Stimulated activated CD8-positive, alpha-beta memory T cell treated with anti-CD3 and anti-CD28 coated beads, Interleukin-7, amount 100 ng/mL, for 24 hours (primary cell): ENCODE measurements at places on chromosomes 16 and 17.

- DNase-seq, result peak; percentile 13
Observed at GRCh38 chr17:17613708-17614114, 22.2 kb upstream of the PEMT start.

DNA sequence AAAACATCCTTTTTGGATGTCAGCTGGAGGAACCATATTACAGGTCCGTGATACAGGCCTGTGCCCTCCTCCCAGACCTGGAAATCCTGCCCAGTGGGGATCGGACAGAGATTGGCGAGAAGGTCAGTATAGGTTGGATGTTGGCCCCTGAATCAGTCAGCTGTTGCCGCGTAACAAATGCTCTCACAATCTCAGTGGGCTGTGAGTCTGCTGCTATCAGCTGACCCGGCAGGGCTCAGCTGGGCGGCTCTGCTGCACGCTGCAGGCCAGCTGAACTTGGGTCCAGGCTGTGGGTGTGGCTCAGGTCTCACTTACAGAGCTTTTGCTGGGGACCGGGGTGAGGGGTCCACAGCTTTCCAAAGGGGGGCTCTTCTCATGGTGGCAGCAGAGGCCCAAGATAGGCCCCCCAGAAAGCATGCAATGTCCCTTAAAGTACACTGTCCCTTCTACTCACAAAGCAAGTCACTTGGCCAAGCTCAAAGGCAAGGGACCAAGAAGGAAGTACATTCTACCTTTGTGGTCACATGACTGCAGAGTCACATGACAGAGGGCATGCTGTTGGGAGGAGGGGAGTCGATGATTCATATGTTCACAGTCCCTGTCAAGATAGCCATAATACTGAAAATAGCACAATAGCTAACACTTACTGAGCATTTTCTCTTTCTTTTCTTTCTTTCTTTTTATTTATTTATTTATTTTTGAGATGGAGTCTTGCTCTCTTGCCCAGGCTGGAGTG lies 134.2 kb downstream of the ABCC1 start:
- no peak for DNase-seq

DNA sequence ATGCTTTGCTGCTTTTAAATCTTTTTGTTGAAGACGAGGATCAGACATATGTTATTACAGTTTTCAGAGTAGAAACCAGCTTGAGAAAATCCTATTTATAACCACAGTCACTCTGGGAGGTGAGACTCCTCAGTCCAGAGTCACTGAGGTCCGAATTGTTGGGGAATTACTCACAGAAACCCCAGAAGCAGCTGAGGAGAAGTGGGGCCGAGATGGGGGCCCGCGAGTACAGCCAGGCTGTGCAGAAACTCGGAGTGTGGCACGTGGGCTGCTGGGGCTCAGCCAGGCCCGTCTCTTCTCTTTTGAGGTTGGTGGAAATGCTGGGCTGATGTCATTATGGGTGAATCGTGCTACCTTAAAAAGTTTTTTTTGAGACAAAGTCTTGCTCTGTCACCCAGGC lies 14.4 kb upstream of the GNG13 start:
- DNase-seq, result no peak

DNA sequence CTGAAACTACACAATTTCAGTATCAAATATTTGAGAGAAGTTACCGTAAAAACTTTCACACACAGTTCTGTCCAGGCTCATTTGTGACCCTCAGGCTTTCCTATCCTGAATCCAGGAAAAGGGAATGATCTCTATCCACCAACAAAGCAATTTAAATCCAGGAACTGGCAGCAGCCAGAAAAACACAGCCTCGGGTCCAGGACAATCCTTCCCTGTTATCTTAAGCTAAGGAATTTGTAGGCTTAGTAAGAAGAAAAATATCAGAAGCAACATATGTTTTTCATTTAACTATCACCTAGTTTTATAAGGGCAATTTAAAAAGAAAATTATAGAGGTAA lies 47.1 kb downstream of the TEX2 start:
- DNase-seq, result no peak

GRCh38 chr17:35051183-35051578 lies 12.3 kb downstream of the RFFL start:
- DNase-seq, result no peak

GRCh38 chr16:83137326-83137781 lies 510.6 kb downstream of the CDH13 start:
- DNase-seq, result no peak

DNA sequence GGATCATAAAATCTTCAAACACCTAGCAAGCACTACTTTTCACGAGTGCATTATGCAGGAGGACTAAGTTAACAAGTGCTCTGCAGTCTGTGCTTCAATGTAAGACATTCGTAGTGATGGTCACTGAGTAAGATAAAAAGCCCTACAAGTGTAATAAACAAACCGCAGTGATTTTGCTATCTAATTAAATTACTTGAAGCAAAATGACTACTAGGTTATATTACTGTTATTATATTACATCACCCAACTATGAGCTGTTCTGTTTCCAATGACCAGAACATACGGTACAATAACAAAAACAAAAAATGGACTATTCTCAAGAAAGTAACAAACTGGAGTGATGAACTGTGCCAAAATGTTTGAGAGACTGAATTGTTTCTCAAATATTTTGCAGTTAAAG lies 11.2 kb downstream of the KLHL10 start:
- no peak for DNase-seq

DNA sequence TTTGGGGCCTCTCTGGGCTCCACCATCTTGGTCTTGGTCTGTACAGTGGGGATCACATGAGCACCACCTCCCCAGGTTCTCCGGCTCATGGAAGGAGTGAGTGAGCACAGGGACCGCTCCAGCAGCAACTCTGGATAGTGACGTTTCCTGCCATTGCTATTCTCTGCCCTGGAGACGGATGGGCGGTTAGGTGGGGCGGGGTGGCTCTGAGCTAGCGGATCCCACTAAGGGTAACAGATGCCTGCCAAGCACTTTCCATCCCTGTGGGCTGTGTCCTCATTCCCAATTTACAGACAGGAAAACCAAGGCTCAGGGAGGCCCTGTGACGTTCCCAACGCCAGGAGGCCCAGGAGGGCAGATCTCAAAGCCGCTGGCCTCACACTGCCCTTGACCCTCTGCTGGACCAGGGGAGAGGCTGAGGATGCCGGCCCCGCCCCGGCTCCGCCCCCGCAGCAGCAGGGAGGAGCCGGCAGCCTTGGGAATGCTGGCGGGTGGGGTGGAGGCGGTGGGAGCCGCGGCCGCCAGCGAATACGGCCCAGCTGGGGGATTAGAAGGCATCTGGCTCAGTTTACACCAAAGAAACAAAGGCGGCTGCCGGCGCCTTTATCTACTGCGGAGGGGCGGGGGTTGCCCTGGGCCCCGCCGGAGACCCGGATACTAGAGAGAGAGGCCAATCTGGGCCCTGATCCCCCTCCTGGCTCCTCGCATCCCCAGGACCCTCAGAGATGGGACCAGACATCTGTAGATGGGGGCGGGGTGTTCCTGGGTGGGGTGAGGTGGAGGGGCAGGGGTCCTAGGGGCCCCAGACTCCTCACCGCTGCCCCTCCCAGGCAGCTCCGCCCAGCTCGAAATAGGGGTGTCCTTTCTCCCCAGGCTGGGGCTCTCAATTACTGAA lies 122.3 kb upstream of the CIBAR2 start:
- DNase-seq, result no peak

DNA sequence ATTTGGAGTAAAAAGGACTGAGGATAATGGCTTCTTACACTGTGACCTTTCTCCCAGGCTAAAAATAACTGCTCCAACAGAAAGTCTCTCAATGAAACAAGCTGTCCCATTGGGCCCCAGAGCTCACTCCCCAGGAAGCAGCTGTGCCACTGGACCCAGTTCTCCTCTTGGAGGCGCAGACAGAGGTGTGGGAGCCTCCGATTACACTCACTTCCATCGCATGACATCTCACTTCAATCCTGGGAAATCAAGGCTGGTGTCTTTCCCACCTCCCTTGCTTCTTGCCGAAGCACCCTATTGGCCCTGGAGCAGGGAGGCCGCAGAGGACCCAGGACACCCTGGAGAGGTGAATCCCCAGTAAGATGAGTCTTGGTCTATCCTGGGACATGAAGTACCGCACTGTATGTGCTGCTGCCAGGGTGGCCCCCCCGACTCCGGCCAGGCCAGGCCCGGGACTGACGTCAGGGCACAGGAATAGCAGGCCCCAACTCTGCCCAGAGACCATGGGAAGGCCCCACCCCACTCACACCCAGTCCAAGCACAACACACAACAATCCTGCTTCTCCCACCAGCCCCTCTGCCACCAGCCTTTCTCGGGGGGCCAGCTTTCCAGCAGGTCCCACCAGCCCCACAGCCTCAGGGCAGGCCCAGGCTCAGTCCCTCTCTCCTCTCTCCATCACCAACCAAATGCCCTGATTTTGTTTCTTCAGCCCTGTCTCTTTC lies 29.5 kb downstream of the SRL start:
- DNase-seq, result no peak

DNA sequence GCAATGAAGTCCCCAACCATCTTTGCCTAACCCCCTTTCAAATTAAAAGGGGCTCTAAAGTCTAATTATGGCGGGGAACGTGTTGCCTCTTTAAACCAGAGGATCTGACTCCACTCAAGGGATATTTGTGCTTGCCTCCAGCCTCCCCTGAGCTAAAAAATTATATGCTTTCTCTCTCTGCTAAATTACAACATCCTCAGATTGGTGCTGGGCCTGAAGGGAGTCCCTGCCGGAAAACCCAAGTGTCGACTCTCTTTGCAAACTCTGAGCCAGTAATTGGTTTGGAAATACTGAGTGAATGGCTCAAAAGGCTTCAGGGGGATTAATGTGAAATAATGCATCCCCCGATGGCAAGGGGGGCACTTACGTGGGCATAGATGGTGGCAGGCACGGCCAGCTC lies 208.5 kb upstream of the TNRC6C start:
- no peak for DNase-seq
